Stimulated activated CD4-positive, alpha-beta T cell treated with anti-CD3 and anti-CD28 coated beads, Interleukin-1b, Interleukin-23, amount 100 ng/mL, for 48 hours (primary cell): ENCODE measurements at places on chromosomes 12 and 14.

- no peak for DNase-seq
These were observed 12.2 kb downstream of the RPH3A start for GRCh38 chr12:112803620-112804282.

- DNase-seq: no peak
These were observed 15.0 kb downstream of the ACACB start for GRCh38 chr12:109131154-109132050.

DNA sequence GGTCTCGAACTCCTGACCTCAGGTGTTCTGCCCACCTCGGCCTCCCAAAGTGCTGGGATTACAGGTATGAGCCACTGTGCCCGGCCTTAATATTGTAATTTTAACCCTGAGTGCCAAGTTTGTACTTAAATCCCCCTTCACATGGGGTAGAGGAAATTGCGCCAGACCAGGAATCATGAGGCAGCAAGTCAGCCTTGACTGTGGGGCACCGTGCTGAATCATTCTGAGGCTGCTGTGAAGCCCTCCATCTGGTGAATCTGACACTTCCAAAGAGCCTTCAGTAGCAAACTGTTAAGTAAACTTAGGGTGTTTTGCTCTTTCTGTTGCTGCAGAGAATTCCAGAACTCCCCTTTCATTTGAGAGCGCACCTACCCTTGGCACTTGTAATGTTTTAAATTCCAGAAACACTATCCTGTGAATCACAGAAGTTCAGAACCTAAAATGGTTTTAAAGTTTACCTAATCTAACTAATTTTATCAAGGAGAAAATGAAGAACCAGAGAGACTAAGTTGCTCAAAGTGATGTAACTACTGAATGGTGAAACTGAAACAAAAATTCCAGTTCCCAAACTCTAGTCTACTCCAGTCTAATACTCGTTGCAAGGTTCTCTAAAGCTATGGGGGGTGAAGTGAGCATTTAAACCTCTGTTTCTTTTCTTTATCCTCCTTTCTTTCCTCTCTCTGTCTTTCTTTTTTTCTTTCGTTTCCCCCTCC is 7.5 kb downstream of the HEBP1 start:
- DNase-seq: no peak

- DNase-seq: peak; percentile 26
These were observed 81.9 kb upstream of the USP44 start for GRCh38 chr12:95633049-95633731.

DNA sequence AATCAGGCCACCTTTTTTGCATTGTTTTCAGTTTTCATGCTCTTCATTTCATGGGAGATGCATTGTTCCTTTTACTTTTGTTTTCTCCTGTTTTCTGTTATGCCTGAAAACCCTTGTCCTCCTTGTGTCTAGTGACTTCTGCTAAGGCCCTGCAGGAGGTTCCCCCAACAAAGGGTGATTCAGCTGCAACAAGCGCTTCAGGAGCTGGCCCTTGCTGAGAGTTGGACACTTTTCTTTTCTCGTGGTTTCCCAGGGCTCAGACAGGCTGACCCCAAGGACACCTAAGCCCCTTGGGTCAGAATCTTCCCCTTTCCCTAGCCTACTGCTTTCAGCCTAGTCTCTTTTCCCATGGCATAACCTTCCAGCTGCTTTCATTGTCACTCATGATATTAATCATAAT is 98.9 kb downstream of the PLXNC1 start:
- no peak for DNase-seq
